HuH-7 (cell line): ENCODE measurements at places on chromosomes 11 and 22.

- DNase-seq = no peak
Observed at GRCh38 chr11:69573761-69574607, 67.0 kb upstream of the CCND1 start.

DNA sequence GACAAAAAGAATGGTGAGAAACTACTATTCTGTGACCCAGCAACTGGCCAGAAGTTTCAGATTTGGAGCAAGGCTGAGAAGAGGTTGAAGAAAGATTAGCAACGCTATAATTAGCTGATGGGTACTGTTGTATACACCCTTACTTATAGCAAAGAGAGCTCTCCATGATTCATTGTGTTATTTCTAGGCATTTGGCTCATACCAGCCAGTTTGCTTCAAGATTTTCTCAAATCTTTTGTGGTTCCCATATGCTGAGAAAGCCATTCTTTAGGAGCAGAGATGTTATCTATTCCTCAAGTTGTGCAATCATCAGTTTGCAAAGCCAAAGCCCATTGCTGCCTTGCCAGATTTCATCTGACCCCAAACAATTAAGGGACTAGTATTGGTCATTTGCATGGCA lies 179.4 kb downstream of the ETS1 start:
- no peak for DNase-seq

DNA sequence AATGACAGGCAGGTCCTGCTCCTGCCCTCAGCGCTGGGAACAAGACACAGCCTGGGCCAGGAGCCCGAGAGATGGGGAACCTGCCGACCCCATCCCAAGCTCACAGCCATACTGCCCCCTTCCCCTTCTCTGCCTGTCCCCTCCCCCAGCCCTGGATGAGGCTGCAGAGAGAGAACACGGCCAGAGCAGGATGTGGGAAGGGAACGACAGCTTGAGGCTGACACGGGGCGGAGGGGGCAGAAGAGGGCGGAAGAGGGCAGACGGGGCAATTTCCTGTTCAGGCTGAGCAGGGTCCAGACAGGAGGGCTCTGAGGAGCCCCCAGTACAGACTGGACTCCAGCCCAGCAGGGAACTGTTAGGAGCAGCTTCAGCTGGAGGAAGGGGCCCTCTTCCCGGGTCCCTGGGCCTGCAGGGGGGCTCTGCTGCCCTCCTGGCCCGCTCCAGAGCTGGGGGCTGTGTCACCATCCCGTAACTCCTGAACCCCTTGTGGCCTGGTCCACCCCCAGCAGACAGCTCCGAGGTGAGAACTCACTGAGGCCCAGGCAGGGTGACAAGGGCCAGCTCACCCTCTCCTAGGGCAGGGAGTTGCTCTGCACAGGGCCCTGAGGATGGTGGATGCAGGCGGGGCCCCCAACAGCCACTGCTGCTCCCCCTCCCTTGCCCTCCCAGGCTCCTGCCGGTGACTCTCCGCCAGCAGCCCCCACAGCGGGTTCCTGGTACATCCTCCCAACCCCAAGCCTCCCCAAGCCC lies 5.7 kb downstream of the CTSD start:
- DNase-seq = no peak

- no peak for DNase-seq
Observed at GRCh38 chr11:36601155-36601554, 3.1 kb upstream of the RAG2 start.

DNA sequence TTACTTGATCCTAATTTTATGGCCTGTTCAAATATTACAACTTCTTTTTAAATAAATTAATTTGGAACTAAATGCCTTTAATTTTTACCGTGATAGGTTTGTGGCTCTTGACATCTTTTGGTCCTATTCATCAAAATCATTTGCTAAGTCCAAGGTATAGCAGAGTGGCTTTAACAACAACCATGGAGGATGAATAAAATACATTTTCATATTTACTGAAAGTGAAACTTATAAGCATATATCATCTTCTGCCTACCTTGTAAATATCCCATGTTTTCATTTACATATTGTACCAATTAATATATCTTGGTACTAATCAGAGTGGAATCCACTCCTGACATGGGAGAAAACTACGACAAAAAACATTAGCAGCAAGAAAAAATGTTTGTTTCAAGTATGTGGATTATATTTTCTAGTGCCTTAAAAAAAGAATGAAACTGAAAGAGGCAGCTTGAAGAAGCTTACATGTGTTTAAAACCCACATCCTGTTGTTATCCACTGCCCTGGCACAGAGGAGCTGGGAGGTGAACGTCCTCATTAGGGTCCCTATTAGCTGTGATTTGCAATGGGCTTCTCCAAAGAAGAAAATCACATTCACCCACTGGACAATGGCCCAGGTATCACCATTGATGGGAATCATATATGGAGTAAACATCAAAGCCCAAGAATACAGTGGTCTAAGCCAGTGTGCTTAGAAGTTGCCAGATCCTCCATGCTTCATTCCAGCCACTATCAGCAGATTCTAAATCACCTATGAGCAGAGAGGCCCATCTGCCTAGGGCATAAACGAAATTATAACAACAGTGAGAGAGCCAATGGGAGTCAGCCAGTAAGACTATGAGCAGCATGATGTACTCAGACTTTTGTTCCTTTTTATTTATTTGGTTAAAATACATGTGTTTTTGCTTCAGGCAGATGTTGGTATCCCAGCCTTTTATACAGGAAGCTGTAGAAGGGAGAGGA lies 84.7 kb downstream of the MAML2 start:
- DNase-seq = no peak

DNA sequence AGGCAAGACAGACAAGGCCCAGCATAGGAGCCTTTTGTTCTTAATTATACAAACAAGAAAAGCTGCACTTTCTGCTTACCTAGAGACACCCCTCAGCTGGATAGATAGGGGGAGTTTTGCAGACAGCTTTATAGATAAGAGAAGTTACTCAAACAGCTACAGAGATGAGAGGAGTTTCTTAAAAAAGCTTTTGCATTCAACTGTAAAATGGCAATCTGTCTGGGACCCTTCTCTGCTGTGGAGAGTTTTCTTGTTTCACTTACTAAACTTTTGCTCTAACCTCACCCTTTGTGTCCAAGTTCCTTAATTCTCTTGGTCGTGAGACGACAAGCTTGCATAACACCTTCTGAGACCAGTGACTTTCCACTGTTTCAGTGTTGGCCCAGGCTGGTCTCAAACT lies 103.8 kb upstream of the CHORDC1 start:
- no peak for DNase-seq

DNA sequence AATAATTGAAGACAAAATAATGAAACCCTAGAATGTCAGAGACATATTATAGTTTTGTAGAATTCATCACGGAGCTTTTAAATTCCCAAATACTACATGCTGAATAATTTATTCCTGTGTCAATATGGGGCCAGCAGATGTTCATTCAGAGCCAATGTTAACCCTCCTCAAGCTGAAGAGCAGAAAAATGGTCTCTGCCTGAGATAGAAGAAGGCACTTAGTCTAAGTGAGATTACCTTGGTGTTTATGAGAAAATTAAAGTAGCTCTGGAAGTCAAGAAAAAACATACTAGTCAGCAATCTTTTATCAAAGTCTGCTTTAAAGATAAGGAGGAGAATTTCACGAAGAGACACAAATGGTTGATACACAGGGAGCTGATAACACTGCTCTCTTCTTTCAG lies 328.2 kb downstream of the TTC28 start:
- no peak for DNase-seq

DNA sequence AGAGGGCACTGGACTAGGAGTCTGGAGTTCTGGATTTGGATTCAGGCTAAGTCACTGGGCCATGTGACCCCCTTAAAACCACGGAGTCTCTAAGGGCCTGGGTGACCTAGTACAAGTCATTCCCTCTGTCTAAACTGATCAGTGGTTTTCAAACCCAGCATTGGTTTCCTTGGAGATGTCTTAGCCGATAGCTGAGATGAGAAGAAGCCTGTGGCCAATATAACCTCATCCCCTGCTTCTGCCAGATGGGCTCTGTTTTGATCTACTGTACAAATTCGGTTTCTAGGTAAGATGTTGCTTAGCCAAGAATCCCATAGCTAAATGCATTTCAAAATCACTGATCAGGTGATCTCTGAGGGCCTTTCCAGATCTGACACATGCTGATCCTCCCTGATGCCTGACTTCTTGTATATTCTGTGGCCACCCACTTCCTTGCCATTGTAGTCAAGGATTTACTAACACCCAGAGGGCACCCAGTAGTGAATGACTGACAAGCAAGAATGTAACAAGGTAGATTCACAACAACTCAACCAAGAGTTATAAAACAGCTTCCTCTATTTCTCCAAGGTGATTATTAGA lies 53.1 kb downstream of the GALNT18 start:
- DNase-seq = no peak

GRCh38 chr11:17724020-17724908 lies 4.9 kb downstream of the MYOD1 start:
- no peak for DNase-seq

- DNase-seq = peak; percentile 67
Observed at GRCh38 chr22:29268511-29269229, 602 bp downstream of the EWSR1 start.

DNA sequence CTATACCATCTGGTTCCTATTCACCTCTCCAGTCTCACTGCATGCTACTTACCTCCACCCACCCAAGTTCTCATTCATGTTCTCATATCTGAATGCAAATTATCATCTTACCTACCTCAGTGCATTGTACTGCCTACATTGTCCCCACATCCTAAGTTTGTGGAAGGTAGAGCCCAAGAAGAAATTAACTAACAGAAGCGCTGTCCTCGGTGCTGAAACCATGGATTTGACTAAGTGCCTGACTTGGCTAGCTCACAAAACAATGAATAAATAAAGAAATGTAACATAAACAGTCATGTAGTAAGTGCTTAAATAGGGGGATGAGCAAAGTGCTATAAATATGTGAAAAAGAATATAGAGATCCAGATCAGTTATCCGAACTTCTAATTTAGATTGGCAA lies 63.2 kb downstream of the GRIA4 start:
- peak; percentile 10 for DNase-seq

DNA sequence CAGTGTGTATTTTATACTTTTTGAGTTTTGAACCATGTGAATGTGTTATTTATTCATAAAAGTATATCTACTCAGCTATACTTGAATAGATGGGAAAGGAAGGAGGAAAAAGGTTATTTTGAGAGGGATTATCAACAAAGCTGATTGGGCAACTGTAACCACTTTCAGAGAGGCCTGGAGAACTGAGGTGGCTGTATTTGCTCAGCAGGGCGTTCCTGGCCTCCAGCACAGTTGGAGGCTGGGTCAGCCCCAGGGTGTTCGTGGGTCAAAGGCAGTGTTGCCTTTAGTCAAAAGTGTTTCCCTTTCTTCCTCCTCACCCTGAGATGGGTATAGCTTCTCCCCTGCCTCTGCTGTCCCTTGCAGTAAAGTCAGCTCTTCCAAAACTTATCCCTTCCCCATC lies 26.7 kb downstream of the ASCC2 start:
- DNase-seq = peak; percentile 66

DNA sequence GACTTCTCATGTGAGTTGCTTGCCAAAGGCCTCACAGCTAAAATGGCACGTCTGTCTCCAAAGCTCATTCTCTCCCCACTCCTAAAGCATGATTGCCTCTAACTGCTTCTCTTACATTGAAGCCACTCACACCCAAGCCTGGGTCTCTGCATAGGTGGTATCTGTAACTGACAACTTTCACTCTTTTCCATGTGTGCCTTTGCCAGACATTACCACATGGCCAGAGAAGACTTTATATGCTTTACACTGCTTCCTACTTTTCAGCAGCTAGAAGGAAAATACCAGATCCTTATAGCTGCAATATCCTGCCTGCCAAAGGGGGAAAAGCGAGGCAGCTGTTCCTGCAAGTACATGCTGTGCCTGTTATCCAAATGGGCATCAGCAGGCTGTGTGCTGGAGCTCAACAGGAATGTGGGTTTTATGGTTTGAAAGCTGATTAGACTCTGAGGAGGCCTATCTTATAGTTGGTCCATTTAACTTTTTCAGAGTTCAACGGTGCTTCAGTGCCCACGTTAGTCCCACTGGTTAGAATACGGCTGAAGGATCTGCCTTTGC lies 547.1 kb downstream of the RAB38 start:
- DNase-seq = no peak

- no peak for DNase-seq
Observed at GRCh38 chr22:40674274-40674673, 5.0 kb upstream of the MCHR1 start.

- DNase-seq = no peak
Observed at GRCh38 chr11:3164138-3164551, 965 bp downstream of the OSBPL5 start.

DNA sequence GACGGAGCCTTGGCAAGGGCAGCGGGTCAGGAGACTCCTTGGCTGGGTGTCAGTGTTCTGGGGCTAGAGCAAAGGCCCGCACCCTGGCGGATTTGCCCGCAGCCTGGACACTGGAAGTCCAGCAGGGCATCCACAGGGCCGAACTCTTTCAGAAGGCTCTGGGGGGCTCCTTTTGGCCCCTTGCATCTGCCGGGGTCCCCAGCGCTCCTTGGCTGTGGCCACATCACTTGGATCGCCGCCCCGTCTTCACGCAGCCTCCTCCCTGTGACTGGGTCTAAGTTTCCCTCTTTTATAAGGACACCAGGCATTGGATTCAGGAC lies 20.0 kb downstream of the MUC5AC start:
- no peak for DNase-seq

DNA sequence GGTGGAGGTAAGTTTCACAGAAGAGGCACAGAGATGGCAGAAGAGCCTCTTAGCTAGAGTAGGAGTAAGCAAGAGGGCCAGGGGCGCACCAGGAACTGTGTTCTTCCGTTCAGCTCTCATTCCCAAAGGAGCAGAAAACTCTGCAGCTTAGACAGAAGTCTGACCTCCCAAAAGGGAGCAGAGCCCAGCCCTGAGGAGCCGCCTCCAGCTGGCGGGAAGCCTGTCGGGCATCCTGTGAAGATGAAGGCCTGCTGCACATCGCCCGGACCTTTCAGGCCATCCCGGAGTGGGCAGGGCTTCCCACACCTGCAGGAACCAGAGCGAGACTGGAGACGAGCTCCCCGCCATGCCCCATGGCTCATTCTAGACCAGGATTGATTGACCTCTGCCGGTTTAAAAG lies 1102.8 kb downstream of the BRD1 start:
- no peak for DNase-seq

- DNase-seq = no peak
Observed at GRCh38 chr11:47631473-47631872, 10.9 kb downstream of the MTCH2 start.

DNA sequence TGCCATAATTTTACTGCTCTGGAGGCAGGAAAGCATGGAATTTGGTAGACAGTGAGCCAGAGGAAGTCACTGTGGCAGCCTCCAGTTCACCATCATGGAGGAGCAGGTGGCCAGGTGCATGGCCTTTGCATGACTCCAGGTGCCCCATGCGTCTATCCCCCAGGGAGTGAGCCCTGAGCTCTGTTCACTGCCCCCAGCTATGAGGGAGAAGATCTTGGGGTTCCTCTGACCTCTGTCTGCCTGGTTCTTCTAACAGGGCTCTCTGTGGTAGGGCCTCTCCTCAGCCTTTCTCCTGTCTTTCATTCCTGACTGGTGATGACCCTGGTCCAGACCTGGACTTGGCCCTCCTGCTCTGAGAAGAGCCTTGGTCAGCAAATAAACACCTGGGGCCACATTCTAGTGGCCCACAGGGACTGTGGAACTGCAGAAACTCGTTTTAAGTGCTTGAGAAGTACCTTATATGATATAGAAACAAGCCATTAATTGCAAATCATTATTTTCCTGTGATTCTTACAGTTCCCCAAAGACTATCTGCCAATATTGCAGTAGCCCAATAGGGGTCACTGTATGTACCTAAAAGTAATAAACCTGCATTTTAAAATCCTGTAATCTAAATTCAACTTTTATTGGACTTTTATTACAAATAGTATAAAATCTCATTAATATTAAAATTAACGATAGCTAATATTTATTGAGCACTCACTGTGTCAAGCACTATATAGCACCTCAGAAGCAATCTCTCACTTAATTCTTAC lies 120.0 kb upstream of the SYT13 start:
- no peak for DNase-seq

GRCh38 chr11:103889679-103890078 lies 146.8 kb upstream of the DDI1 start:
- DNase-seq = no peak
